ENCODE measurements at places on chromosomes 1 and 21.

- no peak for DNase-seq
Observed at GRCh38 chr1:91683598-91683951, 182.9 kb downstream of the CDC7 start.

GRCh38 chr1:87404296-87404695 is 75.6 kb downstream of the LMO4 start:
- no peak for DNase-seq

DNA sequence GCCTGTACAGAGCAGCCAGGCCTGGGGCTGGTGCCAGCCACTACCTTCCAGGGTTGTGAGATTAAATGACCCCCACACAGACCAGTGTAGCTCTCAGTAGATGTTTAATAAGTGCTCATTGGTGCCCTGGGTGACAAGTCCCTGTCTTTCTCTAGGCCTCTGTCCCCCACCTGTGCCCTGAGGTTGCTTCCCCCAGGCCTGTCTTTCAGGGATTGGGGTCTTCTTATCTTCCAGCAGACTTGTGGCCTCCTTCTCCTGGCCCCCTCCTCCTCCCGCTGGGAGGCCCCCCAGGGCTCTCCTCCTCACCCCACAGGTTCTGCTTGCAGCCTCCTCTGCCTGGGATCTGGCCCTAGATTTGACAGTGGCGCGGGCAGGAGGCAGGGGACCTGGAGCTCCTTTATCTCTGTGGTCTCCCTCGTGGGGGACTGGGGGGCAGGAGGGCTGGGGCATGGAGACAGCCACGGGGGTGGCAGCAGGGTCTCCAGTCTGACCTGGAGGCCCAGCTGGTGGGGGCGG is 40.3 kb downstream of the EPHA2 start:
- no peak for DNase-seq

GRCh38 chr1:88117597-88117996 is 566.5 kb upstream of the PKN2 start:
- DNase-seq = no peak

- DNase-seq = no peak
Observed at GRCh38 chr1:67159233-67159632, 7.0 kb upstream of the IL23R start.

- no peak for DNase-seq
Observed at GRCh38 chr1:158227904-158228623, 26.2 kb upstream of the CD1A start.

DNA sequence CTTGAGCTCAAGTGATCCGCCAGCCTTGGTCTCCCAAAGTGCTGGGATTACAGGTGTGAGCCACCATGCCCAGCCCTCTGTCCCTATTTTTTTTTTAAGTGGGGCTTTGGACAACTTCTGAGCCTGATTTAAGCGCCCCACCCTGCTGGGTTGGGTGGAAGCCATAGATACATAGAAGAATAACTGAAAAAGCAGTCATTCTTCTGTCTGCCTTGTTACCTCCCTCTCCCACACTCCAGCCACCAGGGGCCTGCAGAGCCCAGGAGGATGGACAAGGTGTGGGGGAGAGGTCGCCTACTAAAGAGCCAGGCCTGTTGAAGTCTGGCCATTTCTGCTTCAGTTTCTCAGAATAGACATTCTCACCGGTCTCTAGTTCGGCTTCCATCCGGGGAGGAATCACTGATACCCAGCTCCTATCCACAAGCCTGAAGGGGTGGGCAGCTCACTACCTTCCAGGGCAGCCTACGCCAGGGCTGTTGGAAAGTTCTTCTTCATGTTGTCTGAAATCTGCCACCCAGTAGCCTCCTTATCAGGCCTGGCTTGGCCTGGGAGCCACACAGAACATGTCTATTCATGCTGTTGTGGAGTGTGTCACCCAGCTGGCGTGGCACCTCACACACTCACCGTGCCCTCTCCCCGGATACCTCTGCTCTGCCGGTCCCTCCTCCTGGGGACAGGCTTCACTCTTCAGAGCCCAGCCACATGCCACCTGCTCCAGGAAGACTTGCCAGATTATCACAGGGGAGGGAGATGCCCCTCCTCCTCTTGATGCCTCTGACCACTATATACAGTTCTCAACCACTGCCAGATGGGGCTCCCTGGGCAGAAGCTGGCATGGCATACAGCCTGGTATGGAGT is 27.7 kb downstream of the KNCN start:
- DNase-seq = no peak

DNA sequence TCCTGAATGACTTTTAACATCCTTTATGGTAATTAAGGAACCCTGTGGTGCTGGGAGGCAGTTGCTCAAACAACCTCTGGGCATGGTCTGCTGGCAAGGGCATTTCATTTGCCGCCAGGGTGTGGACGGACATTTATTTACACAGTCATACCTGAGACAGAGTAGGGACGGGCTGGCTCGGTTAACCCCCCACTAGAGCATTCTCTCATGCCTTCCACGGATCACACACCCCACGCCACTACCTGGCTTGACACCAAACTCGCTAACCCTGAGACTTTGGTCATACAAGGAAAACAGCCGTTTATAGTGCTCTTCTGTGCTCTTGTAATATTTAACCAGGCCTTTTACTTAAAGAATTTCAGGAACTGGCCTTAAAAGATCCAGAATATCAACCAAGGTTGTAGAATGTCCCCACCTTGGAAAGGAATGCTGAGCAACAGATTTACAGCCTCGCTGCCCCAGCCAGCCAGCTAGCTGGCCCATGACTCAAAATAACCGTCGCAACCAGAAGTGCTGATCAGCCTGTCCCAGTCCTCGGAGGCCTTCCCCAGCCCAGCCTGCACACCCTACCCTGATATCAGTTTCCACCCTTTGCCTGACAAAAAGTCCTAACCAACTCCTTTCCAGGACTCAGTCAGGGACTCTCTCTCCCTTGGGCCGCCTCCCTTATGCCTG is 6.5 kb upstream of the PDXK start:
- DNase-seq = no peak

GRCh38 chr1:111754984-111755330 is 744 bp upstream of the DDX20 start:
- DNase-seq = no peak

GRCh38 chr1:156414461-156415064 is 45.6 kb downstream of the RHBG start:
- DNase-seq = no peak

- no peak for DNase-seq
Observed at GRCh38 chr1:175380521-175381300, 188.1 kb upstream of the KIAA0040 start.

DNA sequence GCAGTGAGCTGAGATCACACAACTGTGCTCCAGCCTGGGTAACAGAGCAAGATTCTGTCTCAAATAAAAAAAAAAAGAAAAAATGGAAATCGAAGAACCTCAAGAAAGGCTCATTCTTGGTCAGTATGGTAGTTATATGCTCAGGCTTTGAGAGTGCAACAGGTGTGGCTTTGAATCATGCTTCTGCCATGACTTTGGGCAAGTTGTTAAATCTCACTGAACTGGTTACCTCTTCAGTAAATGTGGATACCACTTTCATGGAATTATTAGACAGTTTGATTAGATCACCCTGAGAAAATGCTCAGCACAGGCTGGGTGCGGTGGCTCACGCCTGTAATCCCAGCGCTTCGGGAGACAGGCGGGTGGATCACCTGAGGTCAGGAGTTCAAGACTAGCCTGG is 12.8 kb downstream of the TRNAU1AP start:
- DNase-seq = no peak

DNA sequence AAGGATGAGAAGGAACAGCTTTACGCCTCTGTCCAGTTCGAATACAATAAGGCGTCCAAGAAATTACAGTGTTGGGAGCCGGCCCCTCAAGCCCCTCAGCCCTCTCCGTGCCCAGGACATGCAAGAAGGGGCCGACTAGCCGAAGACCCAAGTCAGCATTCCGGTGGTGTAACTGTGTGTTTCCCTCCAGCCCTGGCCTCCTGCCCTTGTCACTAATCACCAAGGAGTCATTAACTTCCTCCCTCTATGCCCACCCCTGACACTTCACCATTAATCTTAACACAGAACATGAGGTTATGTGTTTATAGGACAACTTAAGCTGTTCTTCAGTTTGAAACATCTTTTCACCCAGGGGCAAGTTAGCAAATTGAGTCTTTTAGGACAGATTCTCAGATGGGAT is 16.4 kb upstream of the C4BPB start:
- DNase-seq = no peak

- no peak for DNase-seq
Observed at GRCh38 chr1:114090738-114091505, 62.7 kb downstream of the SYT6 start.

- no peak for DNase-seq
Observed at GRCh38 chr1:94795434-94795833, 24.7 kb upstream of the SLC44A3 start.

GRCh38 chr1:183954496-183954895 is 83.0 kb downstream of the COLGALT2 start:
- DNase-seq = no peak

DNA sequence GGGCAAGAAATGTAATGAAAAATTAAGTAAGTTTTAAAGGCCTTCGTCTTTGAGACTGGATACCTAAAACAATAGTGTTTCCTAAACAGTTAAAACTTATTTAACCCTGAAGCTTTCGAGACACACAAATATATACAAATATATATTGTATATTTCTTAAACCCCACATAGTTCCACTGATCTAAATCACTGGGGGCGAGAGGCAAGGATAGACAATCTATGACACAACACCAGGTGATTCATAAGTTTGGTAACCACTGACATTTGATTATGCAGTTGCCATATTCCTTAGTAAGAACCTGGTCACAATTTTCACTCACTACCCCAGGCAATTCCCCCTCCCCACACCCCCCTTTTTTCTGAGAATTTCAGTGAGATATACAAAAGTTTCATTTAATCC is 55.3 kb upstream of the BOLA1 start:
- DNase-seq = no peak

- DNase-seq = no peak
Observed at GRCh38 chr1:162502928-162503327, 5.3 kb downstream of the UHMK1 start.

GRCh38 chr1:41534181-41535076 is 49.9 kb upstream of the EDN2 start:
- DNase-seq = no peak

- no peak for DNase-seq
Observed at GRCh38 chr21:44344541-44345183, 5.5 kb upstream of the CFAP410 start.

GRCh38 chr1:214548988-214549387 is 2.4 kb downstream of the PTPN14 start:
- no peak for DNase-seq

GRCh38 chr1:8384088-8384487 is 66.2 kb downstream of the SLC45A1 start:
- DNase-seq = no peak

- no peak for DNase-seq
Observed at GRCh38 chr1:47558601-47559593, 121.1 kb downstream of the FOXD2 start.

DNA sequence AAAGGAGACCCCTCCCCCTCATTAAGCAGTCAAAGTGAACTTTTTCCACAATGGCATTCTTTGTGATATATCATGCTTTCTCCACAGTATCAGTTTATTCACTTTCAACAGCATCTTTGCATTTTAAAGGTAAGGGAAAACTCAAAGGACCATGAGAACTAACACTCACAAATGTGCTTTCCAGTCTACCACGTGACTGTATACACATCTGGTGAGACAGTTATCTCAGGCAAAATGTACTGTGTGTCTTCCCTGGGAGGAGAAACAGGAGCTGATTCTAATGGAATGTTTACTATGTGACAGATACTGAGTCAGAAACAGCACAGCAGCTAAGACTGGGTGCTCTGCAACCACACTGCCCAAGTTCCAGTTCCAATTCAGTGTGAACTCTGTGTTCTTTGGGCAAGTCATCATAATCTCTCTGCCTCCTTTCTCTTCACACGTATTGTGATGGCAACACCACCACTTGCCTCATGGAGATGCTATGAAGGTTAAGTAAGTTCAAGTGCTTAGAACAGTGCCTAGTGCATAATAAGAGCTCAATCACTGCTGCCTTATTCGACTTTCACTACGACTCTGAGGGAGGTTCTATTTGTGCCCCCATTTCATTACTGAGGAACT is 79.0 kb downstream of the SLC45A1 start:
- DNase-seq = no peak

- no peak for DNase-seq
Observed at GRCh38 chr1:54046671-54047383, 6.2 kb downstream of the TMEM59 start.

DNA sequence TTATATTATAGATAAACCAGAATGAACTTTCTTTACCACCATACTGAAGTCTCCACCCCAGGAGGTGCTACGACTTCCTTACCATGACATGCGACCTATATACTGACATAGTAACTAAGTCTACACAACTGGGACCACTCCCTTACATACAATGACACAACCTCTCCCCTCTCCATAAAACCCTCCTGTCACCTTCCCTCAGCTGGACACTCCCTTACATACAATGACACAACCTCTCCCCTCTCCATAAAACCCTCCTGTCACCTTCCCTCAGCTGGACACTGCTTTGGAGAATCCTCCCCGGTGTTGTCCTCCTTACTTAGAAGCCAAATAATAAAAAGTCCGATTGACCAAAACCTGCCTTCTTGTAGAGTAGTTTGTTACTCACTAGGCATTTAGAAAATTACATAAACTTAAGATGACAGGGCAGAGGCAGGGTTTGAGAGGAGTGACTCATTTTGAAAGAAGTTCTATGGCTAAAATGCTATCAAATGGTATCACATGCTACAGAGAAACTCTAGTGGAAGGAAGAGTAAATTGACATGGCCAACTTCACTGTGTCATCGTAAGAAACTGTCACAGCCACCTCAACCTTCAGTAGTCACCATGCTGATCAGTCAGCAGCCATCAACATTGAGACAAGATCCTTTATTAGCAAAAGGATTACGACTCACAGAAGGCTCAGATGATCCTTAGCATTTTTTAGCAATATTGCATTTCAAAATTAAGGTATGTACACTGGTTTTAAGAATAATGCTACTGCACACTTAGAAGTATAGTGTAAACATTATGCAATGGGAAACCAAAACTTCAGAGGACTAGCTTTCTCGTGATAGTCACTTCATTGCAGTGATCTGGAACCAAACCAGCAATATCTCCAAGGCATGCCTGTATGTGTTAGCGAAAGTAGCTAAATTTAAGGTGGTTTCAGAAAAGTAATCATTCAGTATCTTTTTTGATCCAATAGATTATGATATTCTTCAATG is 56.4 kb downstream of the AHCTF1 start:
- DNase-seq = no peak
